ENCODE measurements at places on chromosomes 3 and 15. TPM values are rescaled to one million over a fixed set of nuclear protein-coding genes. Genes with fewer than 3 reads are reported as not detected.

DCLK3 gene
- not detected for total RNA-seq

HSPBAP1 gene
- total RNA-seq: 11.4 TPM

PTPN9 gene
- 37.5 TPM for total RNA-seq

SLC7A14 gene
- not detected for total RNA-seq

ZNF860 gene
- not detected for total RNA-seq

H1-8 gene
- total RNA-seq: not detected

VWA5B2 gene
- not detected for total RNA-seq

ANKRD63 gene
- total RNA-seq: not detected

LNP1 gene
- 1.8 TPM for total RNA-seq

CALML4 gene
- 10.3 TPM for total RNA-seq

DISP2 gene
- 2.0 TPM for total RNA-seq

C2CD4A gene
- not detected for total RNA-seq

COX17 gene
- 55.7 TPM for total RNA-seq

- no peaks in the 10 kb centered on the region for H3K36me3 ChIP-seq
- no peaks in the 10 kb centered on the region for H3K27me3 ChIP-seq
- H3K4me1 ChIP-seq: peaks cover 1% of the 10 kb centered on the region
Observed at GRCh38 chr3:184645336-184645735, 66.5 kb downstream of the MAGEF1 start.

GRCh38 chr3:113065336-113065735, 74.6 kb downstream of the GTPBP8 start:
- peaks cover 4% of the 10 kb centered on the region for H3K36me3 ChIP-seq
- no peak for DNase-seq
- no peaks in the 10 kb centered on the region for H3K4me1 ChIP-seq
- H3K27ac ChIP-seq: no peak overlapping the region

- H3K27me3 ChIP-seq: no peaks in the 10 kb centered on the region
- DNase-seq: no peak
- no peaks in the 10 kb centered on the region for H3K36me3 ChIP-seq
- H3K4me3 ChIP-seq: no peak overlapping the region
- H3K4me1 ChIP-seq: no peaks in the 10 kb centered on the region
Observed at GRCh38 chr3:157408499-157409149, 28.0 kb upstream of the PTX3 start.

- H3K27ac ChIP-seq: no peak overlapping the region
- no peaks in the 10 kb centered on the region for H3K4me1 ChIP-seq
- DNase-seq: peak; percentile 82
- peaks cover 5% of the 10 kb centered on the region for H3K36me3 ChIP-seq
Observed at GRCh38 chr3:66407611-66408218, 93.1 kb downstream of the LRIG1 start.

DNA sequence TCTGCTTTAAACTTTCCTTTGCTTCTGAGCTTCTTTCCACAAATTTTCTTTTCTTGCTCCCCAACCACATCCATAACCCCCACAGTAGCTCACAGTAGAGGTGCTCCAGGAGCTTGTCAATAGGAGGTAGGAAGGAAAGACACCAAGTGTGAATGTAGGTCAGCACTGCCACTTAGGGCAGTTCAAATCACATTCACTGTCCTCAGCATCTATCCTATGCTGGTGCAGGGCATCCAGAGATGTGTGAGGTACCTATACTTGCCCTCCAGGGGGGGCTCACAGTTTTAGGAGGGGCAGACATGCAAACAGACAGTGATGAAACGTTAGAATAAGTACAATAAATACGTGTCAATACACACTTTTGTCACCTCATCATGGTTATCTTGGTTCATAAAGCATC, 1.5 kb upstream of the SPSB4 start:
- DNase-seq: no peak
- no peaks in the 10 kb centered on the region for H3K36me3 ChIP-seq
- peaks cover 68% of the 10 kb centered on the region for H3K27me3 ChIP-seq

DNA sequence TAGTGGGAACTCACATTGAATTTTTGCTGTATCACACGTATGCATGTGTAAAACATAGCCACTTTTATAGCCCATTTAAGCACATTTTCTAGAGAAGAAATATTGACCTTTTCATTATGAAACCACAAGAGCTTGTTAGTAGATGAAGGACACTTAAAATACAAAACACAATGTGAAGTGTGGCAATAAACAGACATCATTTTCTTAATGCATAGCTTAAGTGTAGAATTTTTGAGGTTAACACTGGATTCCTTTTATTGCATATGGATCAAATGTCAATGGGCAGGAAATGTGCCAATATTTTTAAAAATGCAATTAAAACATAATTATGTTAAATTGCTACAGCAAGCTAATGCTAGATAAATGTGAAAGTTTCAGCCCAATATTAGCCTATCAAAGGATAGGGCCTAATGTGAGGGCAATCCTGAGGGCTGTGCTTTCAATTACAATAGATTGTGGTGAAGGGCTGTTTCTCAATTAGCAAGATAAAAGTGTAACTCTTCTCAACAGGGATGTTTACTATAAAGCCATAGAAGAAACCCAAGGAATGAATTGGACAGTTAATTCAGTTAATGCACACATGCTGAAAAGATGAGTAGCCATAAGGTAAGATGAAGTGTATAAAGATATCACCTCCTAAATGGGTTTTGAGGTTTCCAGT, 489.0 kb upstream of the CDIN1 start:
- H3K4me3 ChIP-seq: no peak overlapping the region
- no peak for DNase-seq
- H3K27ac ChIP-seq: no peak overlapping the region

GRCh38 chr3:191321019-191321767, 8.0 kb upstream of the CCDC50 start:
- H3K36me3 ChIP-seq: no peaks in the 10 kb centered on the region
- no peak overlapping the region for H3K4me3 ChIP-seq
- no peaks in the 10 kb centered on the region for H3K27me3 ChIP-seq
- DNase-seq: no peak
- H3K4me1 ChIP-seq: no peaks in the 10 kb centered on the region

- no peak overlapping the region for H3K4me3 ChIP-seq
- no peaks in the 10 kb centered on the region for H3K36me3 ChIP-seq
- peaks cover 15% of the 10 kb centered on the region for H3K27me3 ChIP-seq
- no peak for DNase-seq
- no peak overlapping the region for H3K27ac ChIP-seq
Observed at GRCh38 chr3:185866555-185866954, 41.7 kb upstream of the IGF2BP2 start.

DNA sequence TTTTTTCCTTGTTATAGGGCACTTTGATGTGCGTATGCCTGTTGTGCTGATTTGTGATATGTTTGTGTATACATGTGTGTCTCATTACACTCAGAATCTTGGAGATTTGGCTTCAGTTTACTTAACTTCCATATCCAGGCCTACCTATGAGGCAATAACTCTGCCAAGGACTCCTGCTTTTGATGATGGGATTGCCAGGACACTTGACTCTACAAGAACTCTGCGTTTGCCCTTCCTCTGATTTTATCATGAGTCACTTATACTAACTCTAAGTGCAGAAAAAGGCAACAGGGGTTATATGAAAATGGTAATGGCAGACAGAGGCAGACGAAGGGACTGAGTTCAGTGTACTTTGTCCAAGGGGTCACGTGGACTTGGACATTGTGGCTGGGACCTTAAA, 33.6 kb downstream of the MCTP2 start:
- H3K4me1 ChIP-seq: peaks cover 29% of the 10 kb centered on the region
- no peaks in the 10 kb centered on the region for H3K27me3 ChIP-seq
- no peak overlapping the region for H3K4me3 ChIP-seq
- H3K27ac ChIP-seq: no peak overlapping the region
- peaks cover 28% of the 10 kb centered on the region for H3K36me3 ChIP-seq

- H3K27me3 ChIP-seq: peaks cover 31% of the 10 kb centered on the region
- peaks cover 2% of the 10 kb centered on the region for H3K4me1 ChIP-seq
- H3K4me3 ChIP-seq: no peak overlapping the region
Observed at GRCh38 chr15:99019558-99020540, 12.3 kb upstream of the PGPEP1L start.

DNA sequence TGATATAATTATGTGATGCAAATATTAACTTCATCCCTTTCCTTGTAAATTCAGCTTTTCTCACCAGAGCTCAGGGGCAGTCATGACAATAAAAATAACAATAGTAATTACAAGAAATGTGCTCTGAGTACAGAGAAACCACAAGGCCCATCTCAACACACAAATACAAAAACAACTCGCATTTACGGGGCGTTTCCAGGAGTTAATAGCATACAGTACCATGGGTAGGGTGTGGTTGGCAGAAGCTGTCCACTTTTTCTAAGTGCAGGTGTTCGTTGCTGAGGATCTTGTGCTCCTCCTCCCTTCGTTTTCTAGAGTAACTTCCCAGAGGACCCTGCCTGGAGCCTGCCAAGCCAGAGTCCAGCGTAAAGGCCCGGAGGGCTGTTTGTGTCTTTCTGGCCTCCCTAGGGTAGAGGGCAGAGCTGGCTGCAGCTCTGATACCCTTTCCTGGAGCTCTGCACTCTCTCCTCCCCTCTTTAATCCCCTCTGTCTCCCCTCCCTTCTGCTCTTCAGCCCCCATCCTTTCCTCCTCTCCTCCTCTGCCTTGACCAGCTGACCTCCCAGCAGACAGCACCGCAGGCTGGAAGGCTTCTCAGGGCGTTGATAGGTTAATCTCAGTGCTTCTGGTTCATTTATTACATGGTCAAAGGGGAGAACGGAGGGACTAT, 11.4 kb downstream of the SEMA3G start:
- peaks cover 3% of the 10 kb centered on the region for H3K27me3 ChIP-seq
- H3K4me3 ChIP-seq: no peak overlapping the region
- H3K4me1 ChIP-seq: no peaks in the 10 kb centered on the region
- DNase-seq: no peak
- H3K36me3 ChIP-seq: no peaks in the 10 kb centered on the region

DNA sequence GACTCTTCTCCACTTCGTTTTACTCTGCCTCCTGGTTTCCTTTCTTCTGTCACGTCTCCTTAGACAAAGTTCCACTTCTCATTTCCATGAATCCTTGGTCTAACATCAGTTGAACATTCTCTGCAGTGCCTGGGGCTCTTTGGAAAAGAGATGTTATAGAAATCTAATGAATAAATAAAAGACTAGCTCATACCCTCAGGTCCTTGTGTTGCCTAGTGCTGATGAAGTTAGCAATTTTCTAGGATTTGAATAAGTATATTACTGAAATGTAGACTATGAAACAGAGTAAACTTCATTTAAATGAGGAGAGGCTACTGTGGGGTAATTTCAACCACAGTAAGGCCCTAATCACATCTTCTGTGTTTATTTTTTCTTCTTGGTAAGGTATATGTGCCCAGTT, 146.9 kb upstream of the CADPS start:
- H3K4me3 ChIP-seq: no peak overlapping the region
- no peak for DNase-seq
- H3K36me3 ChIP-seq: no peaks in the 10 kb centered on the region
- H3K27ac ChIP-seq: no peak overlapping the region
- H3K27me3 ChIP-seq: no peaks in the 10 kb centered on the region

GRCh38 chr15:95170561-95171380, 939.4 kb downstream of the MCTP2 start:
- no peak for DNase-seq
- H3K36me3 ChIP-seq: no peaks in the 10 kb centered on the region
- H3K27ac ChIP-seq: no peak overlapping the region
- H3K4me1 ChIP-seq: no peaks in the 10 kb centered on the region
- no peak overlapping the region for H3K4me3 ChIP-seq

DNA sequence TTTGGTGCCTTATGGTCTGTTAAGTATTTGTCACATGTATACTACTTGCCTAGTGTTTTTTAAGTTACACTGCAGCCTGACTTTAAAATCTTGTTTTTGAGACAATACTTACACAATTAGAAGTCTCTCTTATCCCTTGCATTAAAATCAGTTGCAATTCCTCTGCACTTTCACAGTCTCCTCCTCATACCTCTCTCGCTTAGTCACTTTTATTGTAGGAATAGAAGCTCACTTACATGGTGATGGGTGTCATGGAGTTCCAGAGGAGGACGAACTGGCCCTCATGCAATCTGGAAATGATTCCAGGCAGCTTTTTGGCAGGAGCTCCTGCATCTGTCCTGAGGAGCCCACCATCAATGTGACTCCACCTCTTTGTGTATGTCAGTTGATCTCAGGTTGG, 238.4 kb upstream of the TBC1D5 start:
- DNase-seq: no peak
- H3K36me3 ChIP-seq: no peaks in the 10 kb centered on the region

DNA sequence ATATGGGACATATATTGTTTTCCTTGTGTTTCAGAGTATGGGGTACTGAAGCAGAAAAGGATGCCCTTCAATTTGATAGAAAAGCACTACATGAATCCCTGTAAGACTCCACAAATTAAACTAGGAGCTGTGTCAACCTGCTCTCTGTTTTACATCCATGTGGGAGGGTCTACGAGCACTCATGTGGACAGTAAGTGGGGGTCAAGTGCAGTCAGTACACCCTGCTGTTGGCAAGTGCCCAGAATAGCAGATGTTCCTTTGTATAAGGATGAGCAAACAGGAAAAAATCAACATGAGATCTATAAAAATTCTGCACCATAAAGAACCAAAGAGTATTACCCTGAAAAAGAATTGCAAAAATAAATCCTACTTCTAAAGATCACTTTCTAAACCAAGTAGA, 659.9 kb downstream of the SI start:
- no peak for DNase-seq
- no peak overlapping the region for H3K27ac ChIP-seq
- no peak overlapping the region for H3K4me3 ChIP-seq
- H3K36me3 ChIP-seq: no peaks in the 10 kb centered on the region
- no peaks in the 10 kb centered on the region for H3K27me3 ChIP-seq
- H3K4me1 ChIP-seq: no peaks in the 10 kb centered on the region

DNA sequence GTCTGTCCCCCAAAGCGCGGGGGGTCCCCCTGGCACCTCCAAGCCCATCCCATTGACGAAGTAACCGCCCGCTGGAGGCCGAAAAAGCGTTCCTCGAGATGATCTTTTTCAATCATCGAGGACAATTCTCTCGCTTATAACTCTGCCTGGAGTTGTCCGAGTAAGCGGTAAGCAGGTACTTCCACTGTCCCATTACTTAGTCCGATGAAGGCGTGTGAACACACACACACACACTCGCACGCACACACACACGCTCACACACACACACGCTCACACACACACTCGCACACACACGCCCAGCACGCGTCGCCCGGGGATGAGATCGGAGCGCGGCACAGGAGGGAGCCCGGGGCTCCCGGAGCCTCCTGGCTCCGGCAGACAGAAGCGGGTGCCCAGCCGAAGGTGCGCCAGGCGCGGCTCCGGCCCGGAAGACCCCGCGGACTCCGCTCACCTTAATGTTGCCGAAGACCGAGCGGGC, 430 bp downstream of the SLCO2A1 start:
- H3K4me3 ChIP-seq: peak overlapping the region; percentile 71
- no peak overlapping the region for H3K27ac ChIP-seq
- peaks cover 6% of the 10 kb centered on the region for H3K4me1 ChIP-seq
- no peaks in the 10 kb centered on the region for H3K36me3 ChIP-seq

GRCh38 chr3:42674146-42674545, 11.2 kb upstream of the KLHL40 start:
- no peak for DNase-seq
- no peak overlapping the region for H3K27ac ChIP-seq
- peaks cover 11% of the 10 kb centered on the region for H3K27me3 ChIP-seq
- H3K36me3 ChIP-seq: no peaks in the 10 kb centered on the region
- H3K4me3 ChIP-seq: no peak overlapping the region
- H3K4me1 ChIP-seq: no peaks in the 10 kb centered on the region

All from activated naive CD8-positive, alpha-beta T cell treated with anti-CD3 and anti-CD28 coated beads, Interleukin-2, amount 10 ng/mL, durations not matched to agents 7 days and 5 days (primary cell).